ENCODE measurements at places on chromosomes 1 and 21. TPM values are rescaled to one million over a fixed set of nuclear protein-coding genes. Genes with fewer than 3 reads are reported as not detected.

- ATAC-seq: peak; percentile 68
These were observed 45.8 kb upstream of the CRNN start for GRCh38 chr1:152459596-152460528.

DNA sequence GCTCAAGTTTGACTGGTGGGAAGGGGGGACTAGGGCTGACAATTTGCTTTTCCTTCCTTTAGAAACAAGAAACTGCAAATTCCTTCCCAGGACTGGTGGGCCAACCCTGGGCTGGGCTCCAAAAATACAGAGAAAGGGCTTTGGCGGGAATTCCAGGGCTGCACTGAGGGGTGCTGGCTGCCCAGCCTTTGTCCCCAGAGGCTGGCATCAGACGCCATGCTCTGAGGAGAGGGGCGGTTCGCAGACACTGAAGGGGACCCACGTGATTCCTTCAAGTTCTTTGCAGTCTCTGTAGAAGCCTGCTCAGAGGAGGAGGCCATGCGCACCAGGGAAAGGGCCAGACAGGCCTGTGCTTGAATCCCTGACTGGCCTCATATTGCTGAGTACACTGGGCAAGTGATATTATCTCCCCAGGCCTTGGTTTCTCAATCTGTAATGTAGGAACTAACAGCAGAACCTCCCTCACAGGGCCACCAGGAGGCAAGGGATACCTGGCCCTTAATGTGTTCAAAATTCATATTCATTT lies 119.5 kb downstream of the EPHB2 start:
- peak; percentile 61 for ATAC-seq

GRCh38 chr21:43269440-43269839 lies 100.6 kb downstream of the CRYAA start:
- no peak for ATAC-seq

OPTC gene
- total RNA-seq: not detected

DNA sequence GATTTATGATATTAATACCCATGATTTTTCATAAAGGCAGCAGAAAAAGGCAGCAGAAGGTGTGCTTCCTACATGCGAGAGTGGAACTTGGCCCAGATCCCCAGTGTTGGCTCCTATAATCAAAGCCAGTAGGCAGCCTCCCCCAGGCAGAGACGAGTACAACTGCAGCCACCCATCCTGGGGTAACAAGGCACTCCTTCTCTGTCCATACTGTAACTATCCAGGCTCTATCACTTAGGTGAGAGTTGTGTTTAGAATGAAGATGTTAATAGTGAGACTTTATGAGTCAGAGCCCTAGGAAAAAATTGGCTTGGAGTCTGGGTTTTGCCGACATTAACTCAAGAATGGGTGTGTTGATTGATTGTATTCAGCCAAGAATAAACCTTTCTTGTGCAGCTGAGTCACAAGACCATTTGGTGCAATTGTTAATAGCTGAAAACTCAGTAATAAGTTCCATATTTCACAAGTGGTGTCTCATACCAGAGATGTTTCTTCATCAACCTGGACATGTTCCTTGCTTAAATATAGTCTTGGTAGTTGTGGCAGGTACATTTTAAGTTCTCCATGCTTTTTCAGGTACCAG lies 322.3 kb downstream of the DUSP10 start:
- ATAC-seq: peak; percentile 90

PRELP gene
- 1.5 TPM for total RNA-seq

GRCh38 chr1:44283524-44284173 lies 70.4 kb downstream of the DMAP1 start:
- no peak for ATAC-seq

DNA sequence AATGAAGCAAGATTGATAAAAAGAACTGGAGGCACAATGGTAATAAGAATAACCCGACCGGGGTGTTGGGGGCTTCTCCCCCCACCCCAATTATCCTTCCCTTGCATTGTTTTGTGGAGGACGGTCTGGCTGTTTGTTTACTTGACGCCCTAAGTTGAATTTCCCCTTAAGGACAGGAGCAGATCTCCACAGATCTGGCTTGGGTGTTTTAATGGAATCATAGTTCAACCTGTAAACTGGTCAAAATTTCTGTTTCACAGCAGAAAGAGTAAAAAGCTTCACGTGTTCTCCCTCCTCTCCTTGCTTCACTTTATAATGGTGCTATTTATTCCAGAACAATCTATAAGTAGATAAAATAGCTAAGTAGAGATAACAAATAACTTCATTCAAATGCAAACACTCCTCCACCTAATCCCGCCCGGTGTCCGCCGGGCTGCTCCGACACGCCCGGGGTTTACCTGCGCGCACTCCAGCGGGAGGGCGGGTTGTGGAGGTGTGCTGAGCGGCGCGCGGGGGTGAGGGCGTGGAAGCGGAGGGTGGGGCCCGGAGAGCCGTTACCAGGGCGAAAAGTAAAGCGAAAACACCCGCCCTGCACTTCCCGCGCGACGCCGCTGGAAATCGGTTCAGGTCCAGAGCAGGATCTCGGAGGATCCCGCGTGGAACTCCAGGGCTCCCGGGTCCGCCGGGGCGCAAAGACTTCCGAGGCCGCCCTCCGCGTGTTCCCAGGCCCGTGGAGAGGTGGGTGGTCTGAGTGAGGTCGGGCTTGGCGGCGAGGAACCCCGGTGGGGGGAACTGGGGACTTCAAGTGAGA lies 2.0 kb upstream of the ATF3 start:
- peak; percentile 68 for ATAC-seq

DNA sequence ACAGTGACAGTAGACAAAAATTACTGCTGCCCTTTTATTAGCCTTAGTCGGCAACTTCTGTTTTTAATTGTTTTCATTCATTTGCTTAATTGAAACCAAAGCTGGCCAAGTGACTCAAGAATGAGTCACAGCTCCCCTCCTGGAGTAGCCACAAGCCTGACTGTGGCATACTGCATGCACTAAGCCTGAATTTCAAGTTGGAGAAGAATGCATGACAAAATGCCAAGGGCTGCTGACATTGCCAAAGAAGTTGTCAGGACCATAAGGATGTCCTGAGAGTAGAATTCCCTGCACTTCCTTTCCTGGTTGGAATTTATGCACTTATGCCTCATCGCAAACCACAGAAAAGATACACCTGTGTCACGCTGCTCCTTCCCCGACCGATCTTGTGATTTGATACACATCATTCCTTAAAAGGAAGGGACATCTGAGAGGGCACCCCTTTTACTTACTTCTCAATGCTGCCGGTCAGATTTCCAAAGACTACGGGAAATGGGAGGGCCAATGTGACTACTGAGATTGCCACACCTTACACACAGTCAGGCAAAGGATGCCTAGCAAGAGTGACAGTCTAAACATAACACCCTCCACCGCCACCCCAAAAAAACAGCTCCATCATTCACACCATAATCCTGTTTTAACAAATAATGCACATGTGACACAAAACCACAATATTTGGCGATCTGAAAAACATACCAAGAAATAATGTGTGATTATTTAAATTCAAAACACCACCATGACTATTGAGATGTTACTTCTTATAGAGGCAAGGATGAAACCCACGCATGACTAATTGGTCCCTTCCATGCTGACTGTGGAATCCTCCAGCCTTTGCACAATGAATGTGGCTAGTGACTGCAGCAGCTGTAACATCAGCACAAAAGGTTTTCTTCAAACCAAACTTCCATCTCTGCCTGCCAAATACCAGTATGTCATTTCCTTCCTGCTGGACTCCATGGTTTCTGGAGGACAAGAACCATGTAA lies 28.2 kb downstream of the VAV3 start:
- ATAC-seq: peak; percentile 96

GRCh38 chr1:11447903-11448302 lies 31.1 kb upstream of the DISP3 start:
- ATAC-seq: no peak

GRCh38 chr1:172823534-172823933 lies 164.6 kb downstream of the FASLG start:
- ATAC-seq: no peak

ZFYVE9 gene
- total RNA-seq: 12.1 TPM

GRCh38 chr1:84861988-84862644 lies 30.9 kb downstream of the LPAR3 start:
- no peak for ATAC-seq

ANKRD65 gene
- total RNA-seq: 11.9 TPM

DNA sequence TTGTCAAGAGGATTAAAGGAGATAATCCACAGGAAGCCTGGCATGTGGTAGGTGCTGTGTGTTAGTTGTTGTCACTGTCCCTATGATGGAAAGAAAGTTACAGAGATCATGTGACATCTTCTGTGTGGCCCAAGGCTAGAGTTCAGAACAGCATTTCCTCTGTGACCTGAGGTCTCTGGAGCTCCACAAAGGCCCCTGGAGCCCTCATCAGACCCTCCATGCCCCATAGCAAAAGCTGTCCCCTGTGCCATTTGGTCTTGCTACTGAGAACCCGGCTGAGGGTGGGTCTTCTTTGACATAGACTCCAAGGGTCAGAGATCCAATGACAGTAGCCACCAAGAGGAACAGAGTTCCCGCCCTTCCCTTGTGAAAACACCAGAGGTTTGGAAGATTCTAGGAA lies 8.1 kb downstream of the CELA2B start:
- ATAC-seq: no peak

OLIG1 gene
- not detected for total RNA-seq

ZNF362 gene
- total RNA-seq: 14.0 TPM

GRCh38 chr1:205271745-205272144 lies 44.0 kb downstream of the TMCC2 start:
- no peak for ATAC-seq

DNA sequence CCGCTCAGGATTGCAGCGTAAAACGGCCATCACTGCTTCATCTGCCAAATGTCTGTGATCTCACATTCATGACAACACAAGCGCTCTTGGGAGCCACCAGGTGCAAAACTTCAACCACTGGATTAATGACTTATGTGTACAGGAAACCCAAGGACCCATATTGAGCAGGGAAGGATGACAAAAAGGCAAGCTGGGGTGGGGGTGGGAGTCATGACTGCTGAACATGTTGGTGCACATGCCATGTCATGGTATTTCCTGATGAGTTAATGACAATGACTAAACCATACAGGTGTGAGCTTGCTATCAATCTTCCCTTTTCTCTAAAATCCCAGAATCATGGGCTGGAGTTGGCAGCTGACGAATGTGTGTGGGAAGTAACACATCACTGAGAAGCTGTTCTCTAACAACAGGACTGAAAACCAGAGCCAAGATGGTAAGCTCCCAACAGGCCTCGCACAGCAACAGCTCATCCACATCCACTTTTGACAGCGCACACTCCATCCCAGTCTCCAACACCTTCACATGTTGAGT lies 3.1 kb upstream of the SH2D5 start:
- ATAC-seq: peak; percentile 83

C1orf115 gene
- total RNA-seq: 2.5 TPM

DNA sequence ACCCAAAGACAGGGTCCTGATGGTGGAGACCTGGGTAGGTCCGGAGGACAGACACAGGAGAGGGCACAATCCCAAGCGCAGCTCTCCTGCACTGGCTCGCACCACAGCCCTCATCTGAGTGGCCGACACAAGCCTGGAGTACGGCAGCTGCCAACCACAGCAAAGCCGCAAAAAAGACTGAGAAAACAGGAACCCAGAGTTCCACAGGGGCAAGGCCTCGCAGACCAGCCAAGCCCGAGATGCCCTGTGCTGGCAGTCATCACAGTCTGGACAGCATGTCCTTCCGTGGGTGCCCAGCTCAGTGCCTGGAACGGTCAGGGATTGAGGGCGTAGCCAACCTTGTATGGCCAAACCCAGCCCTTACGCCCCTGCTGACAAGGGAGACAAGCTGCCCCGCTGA lies 11.4 kb downstream of the ZBTB48 start:
- ATAC-seq: no peak

GRCh38 chr1:38817267-38818174 lies 42.1 kb downstream of the RRAGC start:
- peak; percentile 23 for ATAC-seq

GRCh38 chr1:15526021-15526489 lies 593 bp upstream of the DNAJC16 start:
- no peak for ATAC-seq

DNA sequence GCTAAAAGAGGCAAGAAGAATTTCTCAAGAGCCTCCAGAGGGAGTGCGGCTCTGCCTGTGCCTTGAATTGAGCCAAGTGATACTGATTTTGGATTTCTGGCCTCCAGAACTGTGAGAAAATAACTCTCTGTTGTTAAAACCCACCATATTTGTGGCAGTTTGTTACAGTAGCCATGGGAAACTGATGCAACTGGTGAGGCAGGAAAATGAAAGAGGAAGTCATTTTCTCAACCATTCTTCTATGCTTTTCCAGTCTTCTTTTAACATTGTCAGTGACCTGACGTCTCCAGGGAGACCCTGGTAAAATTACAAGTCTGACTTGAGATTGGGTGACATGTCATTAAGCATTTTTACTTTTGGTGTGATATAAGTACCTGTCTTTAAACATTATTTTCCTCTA lies 5.8 kb downstream of the OR6P1 start:
- no peak for ATAC-seq

DNA sequence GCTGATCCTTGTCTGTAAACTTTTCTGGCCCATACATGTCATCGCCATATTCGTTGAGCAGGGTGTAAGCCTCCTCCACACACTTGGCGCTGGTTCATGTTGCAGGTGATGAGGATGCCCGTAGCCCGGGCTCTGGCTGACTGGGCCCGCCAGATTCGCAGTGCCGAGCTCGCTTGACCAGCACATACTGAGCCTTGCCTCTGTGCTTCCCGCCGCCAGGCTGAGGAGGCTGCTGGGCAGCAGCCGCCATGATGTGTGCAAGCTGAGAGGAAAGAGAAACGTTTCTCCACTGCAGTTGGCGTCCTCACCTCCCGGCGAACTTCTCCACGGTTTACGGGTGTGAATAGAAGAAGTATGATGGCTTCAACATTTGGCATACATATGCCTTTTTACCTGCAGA lies 89.2 kb downstream of the LTN1 start:
- no peak for ATAC-seq

SLC1A7 gene
- not detected for total RNA-seq

RIMKLA gene
- 0.08 TPM for total RNA-seq

ANGEL2 gene
- 16.0 TPM for total RNA-seq

- ATAC-seq: peak; percentile 2
These were observed 13.1 kb downstream of the S100A10 start for GRCh38 chr1:151980287-151981177.

HJV gene
- total RNA-seq: not detected

DNA sequence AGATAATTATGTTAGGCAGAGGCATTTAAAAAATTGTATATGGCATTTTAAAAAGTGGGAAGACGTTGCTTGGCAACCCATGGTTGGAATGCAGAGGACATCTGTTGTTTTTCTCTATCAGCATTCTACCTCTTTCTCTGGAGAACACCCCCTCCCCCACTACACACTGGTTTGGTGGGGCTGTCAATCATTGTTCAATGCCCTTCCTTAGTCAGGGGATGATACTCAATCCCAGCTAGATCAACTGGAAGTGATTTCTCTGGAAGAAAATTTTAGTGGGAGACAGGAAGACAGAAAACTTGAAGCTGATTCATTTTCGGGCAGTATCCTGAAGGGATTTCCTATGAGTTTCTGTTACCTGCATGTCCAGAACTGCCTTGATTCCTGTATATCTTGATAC lies 35.7 kb upstream of the CAP1 start:
- ATAC-seq: no peak
